Renal cortical epithelial cell (primary cell): ENCODE measurements at places on chromosomes 13 and 19. TPM values are rescaled to one million over a fixed set of nuclear protein-coding genes. Genes with fewer than 3 reads are reported as not detected.

DNA sequence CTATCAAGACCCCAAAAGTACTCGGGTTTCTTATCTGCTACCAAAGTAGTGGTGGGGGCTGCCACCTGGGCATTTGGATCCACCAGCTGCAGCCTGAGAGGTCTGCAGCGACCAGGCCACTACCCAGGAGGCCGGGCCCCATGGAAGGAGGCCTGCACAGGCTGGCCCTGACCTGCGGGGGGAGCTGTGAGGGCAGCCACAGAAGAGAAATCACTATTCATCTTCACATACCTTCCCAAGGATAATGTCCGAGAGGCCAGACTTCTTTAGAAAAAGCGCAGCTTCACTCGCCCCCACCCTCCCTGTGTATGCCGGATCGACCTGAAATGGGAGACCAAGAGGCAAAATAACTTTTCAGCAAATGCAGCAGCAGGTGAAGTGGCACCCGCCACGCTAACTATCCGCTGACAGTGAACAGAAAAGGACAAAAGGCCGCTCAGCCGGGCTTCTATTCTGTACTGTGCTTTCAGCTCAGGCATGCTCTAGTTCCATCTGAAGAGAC, 30.1 kb downstream of the EPS15L1 start:
- no peak for DNase-seq

The FCER2 gene
- not detected in 2 replicates for total RNA-seq

DNA sequence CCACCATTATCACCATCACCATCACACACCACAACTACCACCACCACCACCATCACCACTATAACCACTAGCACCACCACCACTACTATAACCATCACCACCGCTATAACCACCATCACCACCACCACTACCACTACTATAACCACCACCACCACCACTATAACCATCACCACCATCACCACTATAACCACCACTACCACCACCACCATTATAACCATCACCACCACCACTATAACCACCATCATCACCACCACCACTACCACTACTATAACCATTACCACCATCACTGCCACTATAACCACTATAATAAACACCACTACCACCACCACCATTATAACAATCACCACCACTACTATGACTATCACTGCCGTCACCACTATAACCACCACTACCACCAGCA, 173.2 kb downstream of the DCLK1 start:
- DNase-seq: no peak

DNA sequence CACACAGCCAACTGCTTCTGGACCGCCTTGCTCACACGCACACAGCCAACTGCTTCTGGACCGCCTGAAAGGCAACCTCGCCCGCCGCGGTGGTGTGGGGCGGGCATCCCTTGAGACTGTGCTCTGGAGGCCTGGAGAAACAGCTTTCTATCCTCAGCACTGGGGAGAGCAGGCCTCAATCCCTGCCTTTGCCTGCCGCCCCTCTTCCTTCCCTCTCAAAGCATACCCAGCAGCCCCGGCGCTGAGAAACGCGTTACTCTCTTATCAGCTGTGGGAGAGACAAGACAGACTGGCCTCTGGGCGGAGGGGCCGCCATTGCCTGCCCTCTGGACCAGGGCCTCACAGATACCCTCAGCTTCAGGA, 2.9 kb downstream of the LIPE start:
- DNase-seq: no peak

DNA sequence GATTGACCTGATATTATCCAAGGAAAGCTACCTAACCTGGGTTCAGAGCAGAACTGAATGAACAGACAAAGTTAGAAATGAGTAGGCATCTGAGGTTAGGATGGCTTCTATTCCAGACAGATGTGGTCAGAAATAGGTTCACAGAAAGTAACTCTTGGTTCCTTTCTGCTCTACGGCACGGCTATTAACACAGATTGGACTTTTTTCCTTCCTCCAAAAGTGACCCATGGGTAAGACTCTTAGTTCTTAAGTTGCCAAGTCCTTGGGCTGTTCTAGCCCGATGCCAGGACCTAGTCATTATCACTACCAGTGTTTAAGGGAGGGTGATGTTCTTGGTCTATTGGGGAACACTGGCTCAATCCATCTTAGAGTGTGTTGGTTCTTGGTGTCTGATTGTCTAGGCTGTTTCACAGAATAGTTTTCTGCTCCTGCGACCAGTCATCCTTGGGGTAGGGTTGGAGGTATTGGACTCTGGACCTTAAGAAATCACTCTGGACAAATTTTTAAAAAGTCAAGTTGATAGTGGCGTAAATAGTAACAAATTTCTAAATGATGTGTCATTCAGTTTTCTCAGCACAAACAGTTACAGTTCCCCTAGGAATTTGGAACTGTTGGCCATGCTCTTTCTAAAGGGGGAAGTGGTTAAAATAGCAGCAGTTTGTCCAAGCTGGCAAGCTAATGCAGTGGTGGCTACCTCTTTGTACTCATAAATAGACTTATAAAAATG, 60.1 kb upstream of the MYCBP2 start:
- peak; percentile 71 for DNase-seq

The RAVER1 gene
- total RNA-seq: 8.0 and 33.1 TPM in 2 replicates

GRCh38 chr19:11172576-11172975, 17.0 kb upstream of the SPC24 start:
- DNase-seq: no peak

GRCh38 chr13:110396913-110397381, 89.9 kb downstream of the COL4A2 start:
- DNase-seq: peak; percentile 98

GRCh38 chr19:57241176-57241575, 744 bp downstream of the ZNF805 start:
- peak; percentile 20 for DNase-seq

DNA sequence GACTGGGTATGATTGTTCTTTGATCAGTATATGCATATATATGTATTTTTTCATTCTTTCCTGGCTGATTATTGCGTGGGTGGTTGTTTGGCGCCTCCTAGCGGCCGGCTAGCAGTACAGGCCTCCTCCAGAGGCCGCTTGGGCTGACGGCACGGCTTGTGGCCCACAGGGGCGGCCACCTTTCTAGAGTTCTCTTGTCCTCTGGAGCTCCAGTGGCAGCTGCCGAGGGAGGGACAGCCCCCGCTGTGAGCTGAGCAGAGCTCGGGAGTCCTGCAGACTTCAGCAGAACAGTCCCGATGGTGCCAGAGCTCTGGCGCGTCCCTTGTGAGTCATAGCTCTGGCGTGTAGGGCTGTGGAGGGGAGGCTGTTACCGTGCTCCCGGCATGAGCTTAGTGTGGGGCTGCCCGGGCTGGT, 22.5 kb upstream of the ZNF429 start:
- DNase-seq: no peak

DNA sequence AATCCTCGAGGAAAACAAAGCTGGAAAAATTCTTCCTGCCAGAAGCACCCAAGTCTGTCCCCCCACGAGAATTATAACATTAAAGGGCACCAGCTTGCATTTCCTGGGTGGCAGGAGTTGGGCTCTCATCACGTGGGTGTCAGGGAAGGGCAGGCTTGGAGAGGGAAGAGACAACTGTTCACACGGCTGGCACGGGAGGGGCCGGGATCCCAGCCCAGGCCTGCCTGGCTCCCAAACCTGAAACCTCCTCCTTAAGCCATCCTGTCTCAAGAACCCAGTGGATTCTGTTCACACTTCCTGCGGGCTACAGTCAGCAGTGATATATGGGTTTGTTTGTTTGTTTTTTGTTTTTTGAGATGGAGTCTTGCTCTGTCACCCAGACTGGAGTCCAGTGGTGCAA, 12.2 kb downstream of the GRIK5 start:
- DNase-seq: no peak

DNA sequence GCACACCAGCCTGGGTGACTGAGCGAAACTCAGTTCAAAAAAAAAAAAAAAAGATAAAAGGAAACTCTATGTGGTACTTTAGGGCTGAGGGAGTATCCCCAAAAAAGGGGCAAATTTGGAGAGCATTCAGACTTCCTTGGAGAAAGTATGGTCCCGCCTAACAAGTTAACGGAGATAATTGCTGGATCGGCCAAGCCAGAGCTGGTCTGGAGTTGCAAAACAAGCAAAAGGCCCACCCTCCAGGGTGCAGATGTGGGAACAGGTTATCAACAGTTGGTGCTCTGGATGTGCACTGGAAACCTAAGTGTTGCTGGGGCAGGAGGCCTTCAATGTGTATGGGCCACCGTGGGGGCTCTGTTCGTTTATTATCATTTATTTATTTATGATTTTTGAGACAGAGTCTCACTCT, 2.8 kb downstream of the IQCN start:
- no peak for DNase-seq

GRCh38 chr13:99356012-99356261, 48.7 kb upstream of the GPR183 start:
- DNase-seq: no peak

DNA sequence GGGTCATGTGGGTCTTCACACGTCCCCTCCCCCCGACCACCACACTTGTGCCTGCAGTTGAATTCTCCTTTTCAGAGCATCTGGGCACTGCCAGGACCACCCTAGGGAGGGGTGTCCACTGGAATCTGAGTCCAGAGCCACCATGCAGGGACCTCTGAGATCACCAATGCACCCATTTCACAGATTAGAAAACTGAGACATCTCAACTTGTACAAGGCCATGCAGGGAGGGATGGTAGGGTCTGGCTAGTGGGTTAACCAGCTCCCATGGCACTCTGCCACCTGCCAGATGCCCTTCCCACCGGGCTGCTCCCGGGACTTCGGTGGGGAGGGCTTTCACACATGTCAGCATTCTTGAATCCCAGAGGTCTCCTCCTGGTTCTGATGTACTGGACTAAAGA, 44.3 kb upstream of the C19orf12 start:
- no peak for DNase-seq
